Neural crest cell (in vitro differentiated cells): ENCODE measurements at places on chromosomes 3 and 15.

GRCh38 chr3:139537361-139537760 is 2.2 kb downstream of the RBP1 start:
- no peak for DNase-seq

DNA sequence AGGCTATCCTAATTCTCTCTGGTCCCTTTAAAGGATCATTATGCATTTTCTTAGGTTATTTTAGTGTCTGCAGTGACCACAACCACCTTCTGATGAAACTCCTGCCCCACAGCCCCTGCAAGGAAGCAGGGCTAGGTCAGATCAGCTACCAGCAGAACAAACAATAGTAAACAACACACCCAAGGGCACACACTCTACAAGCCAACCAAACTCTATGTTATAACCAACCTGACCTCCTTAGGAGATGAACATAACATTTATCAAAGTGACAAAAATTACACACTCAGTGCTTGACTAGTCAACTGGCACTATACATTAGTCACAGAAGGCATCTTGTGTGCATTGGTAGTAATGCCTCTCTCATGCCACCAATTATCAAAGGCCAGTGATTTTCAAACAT is 17.3 kb downstream of the DENND6A start:
- DNase-seq, result no peak

GRCh38 chr15:55673287-55673686 is 69.7 kb downstream of the PRTG start:
- DNase-seq, result no peak

DNA sequence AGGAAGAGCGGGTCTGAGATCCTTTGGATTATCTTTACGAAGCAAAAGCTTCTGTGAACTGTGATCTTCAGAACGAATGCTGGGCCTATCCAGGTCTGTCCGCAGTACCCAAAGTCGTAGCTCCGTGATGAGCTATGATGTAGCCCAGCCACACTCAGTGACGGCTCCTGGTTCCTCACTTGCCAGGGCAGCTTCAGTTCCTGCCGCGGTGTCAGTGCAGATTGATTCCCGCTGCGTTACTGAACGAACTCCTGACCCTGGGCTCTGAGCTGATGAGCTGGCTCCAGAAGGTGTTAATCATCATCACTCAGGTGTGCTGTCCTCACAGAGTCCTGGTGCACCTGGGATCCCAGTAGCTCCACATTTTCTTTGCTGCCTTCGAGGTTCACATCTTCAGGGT is 45.0 kb downstream of the TMEM44 start:
- DNase-seq, result no peak

DNA sequence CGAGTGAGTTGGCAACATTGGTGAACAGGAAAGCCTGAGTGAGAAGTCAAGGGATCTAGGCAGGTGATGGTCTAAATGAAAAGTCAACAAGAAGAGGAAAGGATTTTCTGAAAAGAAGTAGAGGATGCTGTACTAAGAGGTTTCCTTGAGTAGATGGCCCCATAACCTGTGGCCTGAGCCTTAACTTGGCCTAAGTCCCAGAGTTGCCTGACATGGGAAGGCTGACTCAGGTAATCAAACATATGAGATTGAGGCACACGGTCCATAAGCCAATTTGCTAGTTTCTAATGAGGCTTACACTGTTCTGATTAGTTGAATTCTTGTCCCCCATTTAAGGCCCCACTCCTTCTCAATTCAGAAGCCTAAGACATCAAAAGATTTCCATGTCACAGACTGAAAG is 262.5 kb upstream of the LMCD1 start:
- no peak for DNase-seq

- no peak for DNase-seq
Observed at GRCh38 chr15:40879609-40880008, 5.6 kb upstream of the RHOV start.

DNA sequence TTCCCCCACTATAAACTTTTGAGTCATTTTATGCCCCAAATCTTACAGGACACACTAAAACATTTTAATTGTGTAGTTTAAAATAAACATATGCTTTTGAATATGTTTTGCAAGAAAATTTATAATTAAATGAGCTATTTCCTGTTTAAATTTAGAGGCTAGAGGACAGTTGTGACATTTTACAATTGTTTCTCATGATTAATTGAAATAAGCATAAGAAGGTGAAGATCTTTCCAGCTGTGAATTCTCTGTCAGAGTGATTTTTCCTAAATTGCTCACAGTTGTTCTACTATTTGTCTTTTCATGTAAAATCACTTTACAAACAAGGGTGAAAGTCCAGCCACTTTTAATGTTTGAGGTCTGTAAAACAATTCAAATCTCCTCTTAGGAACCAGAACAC is 892.3 kb downstream of the CADM2 start:
- no peak for DNase-seq

DNA sequence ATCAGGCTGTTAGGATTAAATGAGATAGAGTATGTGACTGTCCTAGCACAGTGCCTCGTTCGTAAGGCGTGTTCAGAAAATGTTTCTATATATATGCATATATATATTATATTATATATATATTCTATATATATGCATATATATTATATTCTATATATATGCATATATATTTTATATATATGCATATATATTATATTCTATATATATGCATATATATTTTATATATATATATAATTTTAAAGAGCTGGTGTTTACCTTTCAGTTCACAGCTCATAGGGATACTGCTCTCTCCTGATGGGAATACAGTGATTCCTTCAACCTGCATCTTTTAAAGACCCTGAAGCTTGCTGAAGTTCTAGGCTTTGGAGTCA is 702 bp downstream of the NDUFB4 start:
- no peak for DNase-seq
